ENCODE measurements at places on chromosomes 5 and 9.

DNA sequence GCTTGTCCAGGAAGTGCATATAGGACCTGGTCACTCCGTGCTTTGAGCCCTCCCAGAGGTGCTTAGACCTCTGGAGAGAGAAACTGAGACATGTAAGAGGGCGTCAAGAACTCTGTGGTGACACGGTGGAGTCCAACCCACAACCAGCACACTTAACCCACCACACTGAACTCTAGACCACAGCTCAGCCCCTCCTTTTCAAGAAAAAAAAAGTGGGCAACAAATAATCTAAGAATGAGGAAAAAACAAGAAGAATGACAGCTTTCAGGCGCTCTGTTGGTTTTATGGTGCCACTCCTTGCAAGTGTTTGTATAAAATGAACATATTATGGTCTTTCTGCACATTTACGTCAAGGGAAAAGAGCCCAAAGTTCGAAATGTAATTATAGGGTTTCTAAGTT lies 50.2 kb upstream of the SNAPC3 start:
- no peak for DNase-seq

DNA sequence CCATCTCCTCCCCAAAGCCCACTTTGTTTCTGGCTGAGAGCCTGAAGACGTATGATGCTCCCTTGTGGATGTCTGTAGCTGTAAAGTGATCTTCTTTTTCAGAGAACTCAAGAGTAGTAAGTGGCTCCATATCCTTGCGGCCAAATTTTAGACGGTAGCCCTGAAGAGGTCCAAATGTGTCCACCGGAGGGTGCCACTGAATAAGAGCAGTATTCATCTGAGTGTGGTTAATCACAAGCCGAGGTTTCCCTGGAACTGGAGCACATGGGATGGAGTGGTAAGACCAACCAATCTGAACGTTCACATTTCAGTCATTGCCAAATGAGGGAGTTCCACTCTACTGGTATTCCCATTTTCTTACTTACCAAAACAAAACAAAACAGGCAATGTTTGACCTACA lies 686.5 kb upstream of the DMAC1 start:
- DNase-seq: no peak

- no peak for DNase-seq
Measured at GRCh38 chr5:135442431-135443160, 4.6 kb downstream of the DCANP1 start.

DNA sequence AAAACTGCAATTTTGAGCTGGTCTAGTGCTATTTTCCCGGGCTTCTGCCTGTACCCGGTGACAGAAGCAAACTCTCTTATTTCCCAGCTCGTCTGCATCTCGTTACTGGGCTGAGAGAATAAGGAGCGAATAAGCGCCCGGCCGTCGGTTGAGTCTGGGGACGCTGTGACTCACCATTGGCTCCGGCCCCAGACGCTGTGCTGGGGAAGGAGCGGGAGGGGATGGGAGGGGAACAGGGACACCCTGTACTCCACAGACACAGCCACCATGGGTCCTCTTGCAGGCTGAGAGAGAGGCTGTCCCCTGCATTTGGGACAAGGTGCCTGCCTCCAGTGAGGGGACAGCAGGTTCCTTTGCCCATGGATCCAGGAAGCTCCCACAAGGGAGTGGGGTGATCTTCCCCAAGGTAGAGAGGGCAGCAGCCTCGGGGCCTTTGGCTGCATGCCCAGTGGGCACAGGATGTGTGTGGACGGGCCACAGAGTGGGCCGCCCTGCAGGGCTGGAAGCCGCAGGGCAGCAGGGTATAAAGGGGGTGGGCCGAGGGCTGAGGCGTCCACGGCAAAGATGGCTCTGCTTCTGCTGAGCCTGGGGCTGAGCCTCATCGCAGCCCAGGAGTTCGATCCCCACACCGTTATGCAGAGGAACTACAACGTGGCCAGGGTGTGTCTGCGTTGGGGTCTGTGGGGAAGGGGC lies at the start of gene LCN9:
Gene LCN9, plus strand, starts transcription at position 552 of the 693 bp plus-strand sequence. Its CDS starts 13 bp downstream, at position 565.
- DNase-seq: no peak
